Activated naive CD4-positive, alpha-beta T cell treated with anti-CD3 and anti-CD28 coated beads, Interleukin-2, amount 50 U/mL, for 72 hours (primary cell): ENCODE measurements at places on chromosomes 12 and 14. TPM values are rescaled to one million over a fixed set of nuclear protein-coding genes. Genes with fewer than 3 reads are reported as not detected.

GRCh38 chr14:100241279-100241678, 2.3 kb downstream of the YY1 start:
- DNase-seq = no peak

GRCh38 chr12:52783563-52784316, 6.6 kb upstream of the KRT76 start:
- DNase-seq = no peak

Gene STAT2
- total RNA-seq = 170 TPM

DNA sequence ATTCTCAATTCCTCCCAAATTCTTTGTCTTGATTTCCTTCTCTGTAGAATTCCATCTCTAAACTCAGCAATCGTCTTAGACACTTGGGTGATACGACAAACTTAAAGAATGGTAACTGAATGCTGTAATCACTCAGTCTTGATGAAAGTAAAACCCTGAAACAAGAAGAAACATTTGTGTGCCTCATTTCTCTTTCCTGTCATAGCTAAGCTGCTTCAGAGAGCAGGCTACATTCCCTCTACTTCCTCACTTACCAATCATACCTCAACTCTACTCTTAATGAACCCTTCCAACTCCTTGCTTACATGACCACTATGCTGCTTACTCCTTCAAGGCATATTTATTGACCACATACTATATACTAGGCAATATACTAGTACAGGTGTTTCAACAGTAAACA, 8.3 kb downstream of the MAP4K5 start:
- DNase-seq = no peak

- DNase-seq = no peak
Measured at GRCh38 chr12:53346491-53346890, 10.3 kb upstream of the SP7 start.
